ENCODE measurements at places on chromosomes 2 and 18.

GRCh38 chr2:75801234-75801982 is 90.7 kb upstream of the GCFC2 start:
- DNase-seq, result no peak

- DNase-seq, result no peak
Observed at GRCh38 chr2:215377283-215377682, 58.6 kb downstream of the FN1 start.

DNA sequence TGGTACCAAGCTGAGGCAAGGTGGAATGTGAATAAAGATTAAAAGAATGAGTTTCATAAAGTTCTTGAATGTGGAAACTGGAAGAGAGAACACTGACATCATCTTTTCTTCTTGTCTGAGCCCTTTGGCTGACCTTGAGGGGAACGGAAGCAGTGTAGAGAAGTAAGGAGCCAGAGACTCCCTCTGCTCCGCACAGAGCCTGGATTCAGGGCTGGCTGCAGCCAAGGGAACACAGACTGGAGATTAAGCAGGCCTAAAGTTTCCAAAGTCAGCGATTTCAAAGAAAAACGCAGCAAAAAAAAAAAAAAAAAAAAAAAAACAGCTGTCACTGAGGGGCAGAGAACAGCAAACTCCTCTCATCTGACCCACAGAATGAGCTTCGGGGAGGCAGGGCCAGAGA is 19.3 kb upstream of the ALK start:
- DNase-seq, result no peak

- no peak for DNase-seq
Observed at GRCh38 chr2:197165020-197165419, 145.6 kb downstream of the ANKRD44 start.

- peak; percentile 99 for DNase-seq
Observed at GRCh38 chr2:214809751-214810564, 475 bp upstream of the BARD1 start.

- DNase-seq, result peak; percentile 53
Observed at GRCh38 chr18:42513441-42513840, 558.4 kb downstream of the PIK3C3 start.

DNA sequence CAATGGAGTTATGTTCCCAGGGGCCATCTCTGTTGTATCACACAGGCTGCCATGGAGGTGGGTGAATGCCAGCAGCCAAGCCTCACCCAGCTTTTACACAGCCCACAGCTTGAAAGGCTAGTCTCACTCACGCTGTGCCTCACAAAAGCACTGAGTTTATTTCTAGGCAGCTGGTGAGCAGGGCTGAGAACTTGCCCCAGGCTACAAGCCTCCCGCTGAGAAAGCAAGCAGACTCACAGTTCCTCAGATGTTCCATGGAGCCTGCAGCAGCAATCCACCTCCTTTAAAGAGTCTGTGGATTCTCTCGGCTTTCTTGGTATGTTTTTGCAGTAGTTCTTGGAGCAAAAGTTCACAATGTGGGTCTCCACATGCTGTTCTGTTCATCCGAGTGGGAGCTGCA is 40.9 kb upstream of the ALKAL2 start:
- no peak for DNase-seq

GRCh38 chr2:124805060-124805459 is 780.0 kb downstream of the CNTNAP5 start:
- no peak for DNase-seq

GRCh38 chr2:120454654-120455385 is 108.9 kb downstream of the INHBB start:
- DNase-seq, result no peak

DNA sequence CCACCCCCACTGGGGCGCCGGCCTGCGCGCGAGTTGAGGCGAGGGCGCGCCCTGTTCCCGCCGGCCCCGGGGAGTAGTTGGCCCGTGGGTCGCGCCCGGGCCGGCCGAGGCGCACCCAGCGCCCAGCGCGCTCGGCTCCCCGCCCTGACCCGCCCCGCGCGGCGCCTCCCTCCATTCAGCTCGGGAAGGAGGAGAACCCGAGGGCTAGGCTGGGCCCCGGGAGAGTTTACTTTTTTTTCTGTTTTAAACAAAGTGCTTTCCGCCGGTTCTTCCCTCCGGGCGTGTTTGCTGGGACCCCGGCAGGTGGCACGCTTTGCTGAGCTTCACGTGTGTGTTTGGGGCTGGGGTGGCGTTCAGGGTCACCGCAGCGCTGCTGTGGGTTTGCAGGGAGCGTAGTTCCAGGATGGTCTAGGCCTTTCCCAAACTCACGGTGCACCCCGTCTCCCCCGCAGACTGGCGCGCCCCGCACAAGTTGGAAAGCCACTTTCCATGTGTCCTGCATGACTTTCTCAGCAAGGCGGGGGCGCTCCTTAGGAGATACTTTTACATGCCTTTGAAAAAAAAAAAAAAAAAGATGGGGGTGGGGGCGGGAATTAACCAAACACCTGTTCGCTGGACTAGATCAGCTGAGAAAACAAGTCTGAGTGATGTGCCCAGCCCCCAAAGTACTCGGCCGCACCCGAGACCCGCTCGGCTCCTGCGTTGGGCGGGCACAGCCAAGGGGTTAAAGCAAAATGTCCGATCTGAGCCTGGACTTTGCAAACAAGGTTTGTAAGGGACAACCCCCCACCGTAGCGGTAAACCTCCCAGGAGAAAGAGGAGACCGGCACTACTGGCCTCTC is 825 bp downstream of the ITGA6 start:
- DNase-seq, result peak; percentile 50

- no peak for DNase-seq
Observed at GRCh38 chr2:230158468-230158867, 61.3 kb downstream of the SP110 start.

DNA sequence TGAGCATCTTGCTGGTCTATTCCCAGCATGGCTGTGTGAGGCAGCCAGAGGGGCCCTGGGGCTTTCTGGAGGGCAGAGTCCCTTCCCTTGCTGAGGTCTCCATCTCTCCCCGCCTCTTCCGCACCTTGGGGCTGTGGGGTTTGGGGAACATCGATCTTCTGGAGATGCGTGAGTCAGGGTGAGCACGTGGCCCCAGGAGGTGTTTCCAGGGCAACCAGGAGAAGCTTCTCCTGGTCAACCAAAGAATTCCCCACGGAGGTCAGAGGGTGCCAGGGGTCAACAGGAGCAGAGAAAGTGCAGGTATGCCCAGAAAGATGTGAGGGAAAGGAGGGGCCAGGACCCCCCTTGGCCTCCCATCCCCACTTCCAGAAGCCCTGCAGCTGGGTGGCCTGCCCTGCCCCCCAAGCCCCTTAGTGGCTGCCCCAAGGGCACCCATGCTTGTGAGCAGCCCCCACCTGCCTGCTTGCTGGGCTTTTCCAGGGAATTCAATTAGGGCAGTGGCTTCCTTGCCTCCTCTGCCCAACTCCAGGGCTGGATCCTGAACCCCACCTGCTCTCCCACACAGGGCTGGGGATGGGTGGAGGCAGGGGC is 2.8 kb upstream of the PROM2 start:
- no peak for DNase-seq

DNA sequence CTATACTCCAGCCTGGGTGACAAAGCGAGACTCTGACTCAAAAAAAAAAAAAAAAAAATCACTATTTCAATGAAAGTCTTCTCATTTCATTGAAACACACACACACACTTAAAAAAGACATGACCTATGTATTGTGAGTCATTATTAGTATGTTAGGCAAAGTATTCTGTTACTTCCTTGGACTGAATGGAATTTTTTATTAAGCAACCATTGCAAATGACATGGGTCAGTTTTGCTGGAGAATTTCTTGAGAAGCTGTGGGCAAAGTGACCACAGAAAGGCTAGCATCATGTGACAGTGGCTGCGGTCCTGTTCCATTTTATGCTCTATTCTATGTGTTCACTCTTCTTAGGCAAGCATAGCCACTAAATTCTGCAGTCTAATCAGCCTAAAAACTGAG is 695.7 kb downstream of the TDRD15 start:
- no peak for DNase-seq

DNA sequence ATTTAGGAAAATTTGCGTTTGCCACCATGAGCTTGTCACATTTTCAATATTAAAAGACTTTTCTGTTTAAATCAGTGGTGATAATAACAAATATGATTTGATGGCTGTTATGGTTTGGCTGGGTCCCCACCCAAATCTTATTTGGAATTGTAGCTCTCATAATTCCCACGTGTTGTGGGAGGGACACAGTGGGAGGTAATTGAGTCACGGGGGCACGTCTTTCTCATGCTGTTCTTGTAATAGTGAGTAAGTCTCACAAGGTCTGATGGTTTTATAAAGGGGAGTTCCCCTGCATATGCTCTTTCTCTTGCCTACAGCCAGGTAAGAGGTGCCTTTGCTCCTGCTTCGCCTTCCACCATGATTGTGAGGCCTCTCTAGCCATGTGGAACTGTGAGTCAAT is 83.4 kb upstream of the RGPD4 start:
- no peak for DNase-seq

DNA sequence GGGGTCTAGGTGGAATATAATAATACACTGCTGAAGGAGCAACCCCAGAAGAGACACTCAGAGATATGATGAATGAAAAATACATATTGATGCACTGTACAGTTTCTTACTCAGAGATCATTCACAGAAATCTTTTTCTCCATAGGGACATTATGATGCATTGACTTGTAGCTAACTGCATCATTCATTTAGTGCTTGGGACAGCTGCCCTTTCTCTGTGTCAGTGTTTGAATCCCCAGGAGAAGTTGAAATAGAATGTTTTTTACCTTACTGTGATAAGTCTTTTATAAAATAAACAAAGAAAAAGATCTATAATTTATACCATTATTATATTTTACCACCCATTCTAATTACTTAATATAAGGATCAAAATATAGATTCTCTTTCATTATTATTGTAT is 91.7 kb upstream of the DSEL start:
- DNase-seq, result no peak

DNA sequence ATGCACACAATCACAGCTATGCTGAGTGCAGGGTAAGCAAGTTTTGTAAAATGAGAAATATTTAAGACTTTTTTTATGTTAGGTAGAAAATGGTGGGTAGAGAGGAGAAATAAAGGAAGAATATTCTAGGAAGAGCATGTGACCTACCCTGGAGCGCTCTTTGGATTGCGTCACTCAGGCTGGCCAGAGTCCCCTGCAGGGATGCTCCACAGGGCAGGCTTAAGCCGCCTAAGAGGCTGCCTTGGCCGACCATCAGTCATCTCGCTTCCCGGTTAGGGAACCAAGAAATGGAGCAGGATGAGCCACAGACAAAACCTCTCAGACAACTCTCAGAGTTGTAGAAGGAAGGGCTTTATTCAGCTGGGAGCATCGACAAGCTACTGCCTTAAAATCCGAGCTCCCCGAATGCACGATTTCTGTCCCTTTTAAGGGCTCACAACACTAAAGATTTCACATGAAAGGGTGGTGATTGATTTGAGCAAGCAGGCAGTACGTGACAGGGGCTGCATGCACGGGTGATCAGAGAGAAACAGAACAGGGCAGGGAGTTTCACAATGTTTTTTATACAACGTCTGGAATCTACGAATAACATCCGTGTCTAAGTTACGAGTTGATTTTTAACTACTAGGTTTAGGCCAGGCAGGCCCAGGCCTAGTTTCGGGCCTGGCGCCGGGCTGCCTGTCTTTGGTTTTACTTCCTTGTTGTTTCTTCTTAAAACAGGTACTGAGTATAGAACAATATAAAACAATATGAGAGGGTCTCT is 1072.0 kb downstream of the CBLN2 start:
- no peak for DNase-seq

DNA sequence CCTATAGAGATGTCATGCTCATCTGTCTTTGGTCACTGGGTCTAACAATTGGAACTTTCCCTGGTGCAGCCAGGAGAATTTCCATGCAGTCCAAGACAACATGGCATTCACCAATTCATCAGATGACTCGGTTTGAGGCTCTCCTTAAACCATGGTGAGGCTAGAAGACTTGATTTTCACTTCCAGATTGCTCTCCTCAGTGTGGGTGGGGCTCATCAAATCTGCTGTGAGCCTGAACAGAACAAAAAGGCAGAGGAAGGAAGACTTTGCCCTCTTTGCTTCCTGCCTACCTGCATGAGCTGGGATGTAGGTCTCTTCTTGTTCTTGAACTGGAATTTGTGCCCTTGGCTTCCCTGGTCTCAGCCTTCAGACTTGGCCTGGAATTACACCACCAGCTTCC is 203.4 kb upstream of the TRIB2 start:
- no peak for DNase-seq

GRCh38 chr2:105597806-105598803 is 146.6 kb upstream of the NCK2 start:
- peak; percentile 83 for DNase-seq

DNA sequence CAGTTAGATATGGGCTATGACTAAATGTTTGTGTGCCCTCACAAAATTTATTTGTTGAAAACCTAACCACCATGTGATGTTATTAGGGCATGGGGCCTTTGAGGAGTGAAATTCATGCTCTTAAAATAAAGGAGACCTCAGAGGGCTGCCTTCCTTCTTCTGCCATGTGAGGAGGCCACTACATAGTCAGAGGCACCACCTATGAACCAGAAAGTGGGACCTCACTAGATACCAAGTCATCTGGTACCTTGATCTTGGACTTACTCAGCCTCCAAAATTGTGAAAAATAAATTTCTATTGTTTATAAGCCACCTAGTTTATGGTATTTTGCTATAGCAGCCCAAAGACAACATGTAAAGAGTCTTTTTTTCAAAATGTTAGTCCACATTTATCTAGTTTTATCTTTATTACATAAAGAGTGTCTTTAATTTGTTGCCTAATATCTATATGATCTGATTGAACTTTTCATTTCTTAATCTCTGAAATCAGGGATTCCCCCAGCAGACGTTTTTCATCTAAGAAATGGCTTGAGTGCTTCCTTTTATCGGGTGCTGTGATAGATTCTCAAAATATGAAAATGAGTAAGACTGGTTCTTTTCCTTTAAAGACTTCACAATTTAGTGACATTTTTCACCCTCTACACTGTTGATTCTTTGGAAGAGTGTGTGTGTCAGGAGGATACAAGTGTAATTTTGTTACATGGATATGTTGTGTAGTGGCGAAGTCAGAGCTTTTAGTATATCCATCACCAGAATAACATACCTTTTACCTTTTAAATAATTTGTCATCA is 34.2 kb downstream of the PMS1 start:
- no peak for DNase-seq

- no peak for DNase-seq
Observed at GRCh38 chr2:86783615-86784339, 6.9 kb downstream of the CD8A start.

DNA sequence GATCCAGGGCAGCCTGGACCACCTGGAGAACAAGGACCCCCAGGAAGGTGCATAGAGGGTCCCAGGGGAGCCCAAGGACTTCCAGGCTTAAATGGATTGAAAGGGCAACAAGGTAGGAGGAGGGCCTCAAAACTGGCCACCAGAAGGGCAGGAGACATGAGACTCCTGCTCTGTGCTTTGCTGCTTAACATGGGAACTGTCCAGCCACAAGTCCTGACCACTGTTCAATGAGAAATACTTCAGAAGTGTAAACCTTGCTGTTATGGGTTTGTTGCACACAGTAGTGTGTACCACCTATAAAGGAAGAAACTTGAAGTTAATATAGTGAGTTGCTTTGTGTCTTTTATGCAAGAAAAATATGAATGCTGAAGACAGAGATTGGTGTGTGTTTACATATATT is 44.2 kb upstream of the MFF start:
- no peak for DNase-seq

- no peak for DNase-seq
Observed at GRCh38 chr2:105581555-105581944, 163.2 kb upstream of the NCK2 start.

GRCh38 chr2:208311954-208312353 is 45.9 kb downstream of the PIKFYVE start:
- no peak for DNase-seq

- no peak for DNase-seq
Observed at GRCh38 chr2:21263622-21264021, 139.9 kb downstream of the TDRD15 start.
